ENCODE measurements at places on chromosomes 2 and 18.

- DNase-seq: no peak
These were observed 49.4 kb downstream of the PDE1A start for GRCh38 chr2:182377467-182377866.

DNA sequence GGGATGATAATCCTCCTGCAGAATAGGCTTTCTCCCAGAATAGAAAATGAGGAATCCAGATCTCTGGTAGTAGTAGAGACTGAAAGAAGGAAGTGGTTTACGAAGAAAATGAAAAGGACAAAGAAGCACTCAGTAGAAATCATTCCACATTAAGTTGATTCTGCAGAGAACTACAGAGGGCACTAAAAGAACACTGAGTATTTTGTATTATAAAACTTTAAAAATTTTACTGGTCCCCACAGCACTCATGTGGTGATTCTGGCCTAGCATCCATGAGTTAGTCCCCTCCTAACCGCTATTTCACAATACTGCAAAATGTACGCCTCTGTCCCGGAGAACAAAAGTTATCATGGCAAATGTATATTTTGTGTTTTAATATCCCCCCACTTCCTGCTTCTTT, 42.9 kb upstream of the SLC35F5 start:
- DNase-seq: no peak

- DNase-seq: no peak
These were observed 71.1 kb downstream of the DOCK10 start for GRCh38 chr2:224971214-224971613.

DNA sequence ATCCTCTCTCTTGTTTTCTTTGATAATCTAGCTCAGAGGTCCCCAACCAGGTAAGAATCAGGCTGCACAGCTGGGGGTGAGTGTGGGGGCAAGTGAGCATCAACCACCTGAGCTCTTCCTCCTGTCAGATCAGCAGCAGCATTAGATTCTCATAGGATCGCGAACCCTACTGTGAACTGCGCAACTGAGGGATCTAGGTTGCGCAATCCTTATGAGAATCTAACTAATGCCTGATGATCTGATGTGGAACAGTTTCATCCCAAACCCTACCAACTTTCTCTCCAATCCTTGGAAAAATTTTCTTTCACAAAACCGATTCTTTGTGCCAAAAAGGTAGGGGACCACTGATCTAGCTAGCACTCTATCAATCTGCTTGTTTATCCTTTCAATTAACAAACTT, 678.3 kb downstream of the CBLN2 start:
- no peak for DNase-seq

DNA sequence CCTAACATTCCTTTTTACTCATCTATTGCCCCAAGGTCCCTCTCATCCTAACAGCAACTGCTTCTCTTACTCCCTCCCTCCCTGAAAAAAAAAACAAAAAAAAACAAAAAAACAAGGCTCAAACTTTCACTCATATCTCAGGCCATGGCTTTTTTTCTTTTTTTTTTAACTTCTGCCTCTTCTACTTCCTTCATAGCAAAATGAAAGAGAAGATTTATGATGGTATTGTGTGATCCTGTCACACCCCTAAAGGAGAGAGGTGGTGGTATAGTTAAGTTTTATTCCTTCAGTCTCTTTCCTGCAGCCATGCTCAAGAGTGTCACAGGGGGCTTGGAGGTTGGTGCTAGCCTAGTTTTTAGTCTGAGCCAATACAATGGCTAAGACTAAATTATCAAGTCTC, 21.5 kb upstream of the EPC2 start:
- DNase-seq: no peak

DNA sequence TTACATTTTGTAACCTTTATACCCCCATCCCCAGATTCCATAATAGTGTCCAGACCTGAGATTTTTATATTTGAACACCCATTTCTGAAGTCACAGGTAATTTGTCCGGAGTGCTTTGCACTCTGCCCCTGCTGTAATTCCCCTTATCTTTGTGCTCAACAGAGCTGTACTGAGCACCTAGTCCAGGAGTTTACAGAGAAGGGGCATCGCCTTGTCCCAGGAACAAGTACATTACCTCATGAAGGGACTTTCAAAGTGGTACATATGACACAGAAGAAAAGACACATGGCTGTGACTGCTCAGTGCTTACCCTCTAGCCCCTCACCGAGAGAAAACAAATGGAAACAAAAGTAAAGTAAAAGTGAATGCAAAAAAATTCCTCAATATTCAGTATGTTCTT, 373.5 kb downstream of the SOX11 start:
- no peak for DNase-seq

Measured in activated CD4-positive, alpha-beta T cell treated with anti-CD3 and anti-CD28 coated beads, Interleukin-2, amount 50 U/mL, for 48 hours (primary cell).